Astrocyte (in vitro differentiated cells and primary cell): ENCODE measurements at places on chromosomes 7 and 10. TPM values are rescaled to one million over a fixed set of nuclear protein-coding genes. Genes with fewer than 3 reads are reported as not detected.

The FAM221A gene
- total RNA-seq = 2.5 and 3.0 TPM in 2 replicates

The ASZ1 gene
- total RNA-seq = not detected in 2 replicates

The POLR2J3 gene
- total RNA-seq = 10.0 and 12.2 TPM in 2 replicates

The OR6V1 gene
- total RNA-seq = not detected in 2 replicates

The TRIM4 gene
- 4.1 and 4.6 TPM in 2 replicates for total RNA-seq

The TNS3 gene
- total RNA-seq = 92.9 and 105 TPM in 2 replicates

The LIPF gene
- not detected in 2 replicates for total RNA-seq

The ENO4 gene
- total RNA-seq = 0.52 and 1.4 TPM in 2 replicates

The EBLN1 gene
- total RNA-seq = not detected in 2 replicates

The TAS2R41 gene
- total RNA-seq = not detected in 2 replicates

The TMEM236 gene
- 0.14 and 0.43 TPM in 2 replicates for total RNA-seq

The CYP3A7 gene
- total RNA-seq = not detected in 2 replicates

The TMEM273 gene
- total RNA-seq = not detected in 2 replicates

The CTAGE4 gene
- 0.99 and 1.4 TPM in 2 replicates for total RNA-seq

The ELN gene
- 0.75 and 0.89 TPM in 2 replicates for total RNA-seq

The IL15RA gene
- 2.9 and 3.1 TPM in 2 replicates for total RNA-seq

The LDB3 gene
- total RNA-seq = 3.5 and 3.9 TPM in 2 replicates

The SPDYE6 gene
- not detected in 2 replicates for total RNA-seq

The FOXP2 gene
- total RNA-seq = 3.3 and 3.4 TPM in 2 replicates

The RPA3 gene
- 14.6 and 17.7 TPM in 2 replicates for total RNA-seq

The PHYHIPL gene
- 0.34 TPM in 1 of 2 replicates, not detected in the other for total RNA-seq

The LRMDA gene
- 2.2 and 2.7 TPM in 2 replicates for total RNA-seq

The CNTNAP2 gene
- total RNA-seq = 14.0 and 20.0 TPM in 2 replicates

The CPXM2 gene
- total RNA-seq = 5.2 and 5.5 TPM in 2 replicates

The GRK5 gene
- 6.8 and 8.5 TPM in 2 replicates for total RNA-seq

The FBH1 gene
- 71.5 and 73.3 TPM in 2 replicates for total RNA-seq

The KIAA1549 gene
- total RNA-seq = 10.3 and 11.1 TPM in 2 replicates

The COL17A1 gene
- 2.6 and 10.1 TPM in 2 replicates for total RNA-seq

The CPVL gene
- total RNA-seq = 16.3 and 22.2 TPM in 2 replicates

The TUBAL3 gene
- not detected in 2 replicates for total RNA-seq

The USP54 gene
- 70.4 and 85.9 TPM in 2 replicates for total RNA-seq
